ENCODE measurements at places on chromosomes 3 and 15. TPM values are rescaled to one million over a fixed set of nuclear protein-coding genes. Genes with fewer than 3 reads are reported as not detected.

GRCh38 chr15:45163508-45163856 lies 24.3 kb downstream of the SHF start:
- no peak for DNase-seq

GRCh38 chr3:170154084-170154483 lies 27.4 kb downstream of the PHC3 start:
- DNase-seq, result no peak

DNA sequence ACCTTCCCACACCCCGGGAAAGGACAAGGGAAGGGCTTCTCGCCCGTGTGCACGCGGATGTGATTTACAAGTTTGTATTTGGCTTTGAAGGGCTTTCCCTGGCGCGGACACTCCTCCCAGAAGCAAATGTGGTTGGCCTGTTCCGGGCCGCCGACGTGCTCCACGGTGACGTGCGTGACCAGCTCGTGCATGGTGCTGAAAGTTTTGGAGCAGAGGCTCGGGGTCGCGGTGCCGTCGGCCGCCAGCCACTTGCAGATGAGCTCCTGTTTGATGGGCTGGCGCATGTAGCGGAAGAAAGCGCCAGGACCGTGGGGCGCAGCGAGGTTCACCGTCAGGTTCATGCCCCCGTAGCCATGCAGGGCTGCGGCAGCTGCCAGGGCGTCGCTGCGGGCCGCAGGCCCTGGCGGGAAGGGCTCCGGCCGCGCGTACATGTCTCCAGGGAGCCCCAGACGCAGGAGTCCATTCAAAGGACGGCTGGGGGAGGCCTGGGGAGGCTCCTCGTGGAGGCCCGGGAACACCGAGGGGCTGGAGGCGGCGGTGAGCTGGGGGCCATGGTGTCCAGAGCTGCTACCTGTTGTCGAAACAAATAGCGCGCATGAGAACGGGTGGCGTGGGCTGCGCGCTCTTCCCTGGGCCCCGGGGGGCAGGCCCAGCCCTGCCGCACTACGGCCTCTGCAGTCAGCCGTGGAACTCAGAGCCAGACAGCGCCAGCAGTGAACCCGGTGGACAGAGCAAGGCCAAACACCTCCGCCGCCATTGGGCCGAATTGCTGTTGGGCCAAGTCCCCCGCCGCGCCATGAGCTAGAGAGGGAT lies 10.2 kb downstream of the ZIC4 start:
- no peak for DNase-seq

DNA sequence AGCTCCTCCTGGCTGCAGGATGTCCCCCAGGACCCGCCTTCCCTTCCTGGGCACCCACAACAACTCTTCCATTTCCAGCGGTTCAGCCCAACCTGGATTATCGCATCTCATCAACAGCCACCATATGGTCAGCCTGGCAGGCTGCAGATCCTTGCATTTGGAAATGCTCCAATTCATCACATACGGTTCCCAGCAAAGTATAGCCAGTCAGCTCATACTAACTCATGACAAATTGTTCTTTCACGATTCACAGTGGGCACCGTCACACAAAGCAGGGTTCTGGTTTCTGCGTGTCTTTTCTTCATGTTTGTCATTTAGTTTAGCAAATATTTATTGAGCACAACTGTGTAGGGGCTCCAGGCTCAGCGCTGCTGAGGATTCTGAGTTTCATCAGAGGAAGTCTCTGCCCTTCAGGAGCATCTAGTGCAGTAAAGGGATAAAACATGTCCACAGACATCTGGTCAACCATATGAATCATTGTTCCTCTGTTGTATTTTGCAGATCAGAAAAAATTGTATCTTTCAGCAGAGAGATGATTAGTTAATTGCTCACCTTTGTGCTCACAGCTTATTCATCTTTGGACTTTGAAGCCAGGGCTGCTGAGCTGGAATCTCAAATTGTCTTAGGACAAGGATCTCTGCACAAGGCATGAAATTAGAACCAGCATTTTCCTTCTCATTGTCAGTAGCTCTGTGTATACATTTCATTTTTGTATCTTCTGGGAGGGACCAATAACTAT lies 125.1 kb downstream of the GABRG3 start:
- no peak for DNase-seq

ABHD10 gene
- 29.6 TPM for total RNA-seq

Data from hematopoietic multipotent progenitor cell (in vitro differentiated cells).